DMS 273 treated with DMSO at 0.1 percent for 48 hours (cell line): ENCODE measurements at places on chromosomes 13 and 19.

DNA sequence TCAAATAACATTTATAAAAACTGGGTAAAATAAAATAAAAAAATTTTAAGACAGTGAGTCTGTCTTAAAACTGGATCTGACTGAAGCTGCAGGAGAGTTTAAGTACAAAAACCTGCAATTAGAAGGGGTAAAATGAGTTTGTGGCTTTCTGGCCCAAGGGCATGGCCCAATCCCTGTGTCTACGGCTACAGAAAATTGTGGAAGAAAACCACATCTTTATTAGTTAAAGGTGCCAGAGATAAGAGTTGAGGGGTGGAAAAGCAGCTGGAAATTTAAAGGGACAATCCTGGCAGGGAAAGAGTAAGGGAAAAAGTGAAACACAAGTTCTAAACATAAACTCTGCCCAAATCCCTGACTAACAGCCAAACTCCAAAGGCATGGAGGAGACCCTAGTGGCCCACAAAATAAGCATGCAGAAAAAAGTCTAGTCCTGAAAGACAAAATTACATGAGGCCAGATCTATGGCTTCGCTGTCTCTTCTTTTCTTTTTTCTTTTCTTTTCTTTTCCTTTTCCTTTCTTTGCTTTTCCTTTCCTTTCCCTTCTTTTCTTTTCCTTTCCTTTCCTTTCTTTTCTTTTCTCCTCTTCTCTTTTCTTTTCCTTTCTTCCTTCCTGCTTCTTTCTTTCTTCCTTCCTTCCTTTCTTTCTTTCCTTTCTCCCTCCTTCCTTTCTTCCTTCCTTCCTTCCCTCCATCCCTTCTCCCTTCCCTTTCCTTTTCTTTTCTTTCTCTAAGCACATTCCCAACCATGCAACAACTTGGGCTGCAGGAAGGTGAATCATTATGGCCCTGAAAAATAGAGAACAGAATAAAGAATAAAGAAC lies 23.5 kb upstream of the DLEU7 start:
- no peak for DNase-seq

- DNase-seq = no peak
Observed at GRCh38 chr13:57925250-57925649, 293.7 kb downstream of the PCDH17 start.

DNA sequence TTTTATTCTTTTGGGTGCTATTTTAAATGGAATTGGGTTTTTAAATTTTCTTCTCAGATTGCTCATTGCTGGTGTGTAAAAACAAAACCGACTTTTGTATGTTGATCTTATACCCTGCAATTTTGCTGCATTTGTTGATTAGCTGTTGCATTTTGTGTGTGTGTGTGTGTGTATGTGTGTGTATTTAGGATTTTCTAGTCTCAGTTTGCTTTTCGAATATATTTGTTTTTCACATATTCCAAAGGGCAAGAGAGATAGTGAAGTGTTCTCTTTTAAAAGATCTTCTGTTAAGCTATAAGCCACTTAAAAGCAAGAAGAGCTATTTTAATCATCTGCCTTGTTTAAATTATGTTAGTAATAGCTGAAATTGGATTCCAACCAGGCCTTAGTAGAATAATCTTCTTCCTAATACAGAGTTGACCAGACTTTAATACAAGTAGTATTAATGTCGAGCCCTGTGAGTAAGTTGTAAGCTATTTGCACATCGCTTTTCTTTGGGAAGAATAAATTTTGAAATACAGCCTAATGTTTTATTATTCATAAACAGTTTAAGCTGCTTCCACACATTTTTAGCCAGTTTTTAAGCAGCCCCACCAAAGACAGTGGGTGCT lies 57.4 kb downstream of the TM9SF2 start:
- no peak for DNase-seq

DNA sequence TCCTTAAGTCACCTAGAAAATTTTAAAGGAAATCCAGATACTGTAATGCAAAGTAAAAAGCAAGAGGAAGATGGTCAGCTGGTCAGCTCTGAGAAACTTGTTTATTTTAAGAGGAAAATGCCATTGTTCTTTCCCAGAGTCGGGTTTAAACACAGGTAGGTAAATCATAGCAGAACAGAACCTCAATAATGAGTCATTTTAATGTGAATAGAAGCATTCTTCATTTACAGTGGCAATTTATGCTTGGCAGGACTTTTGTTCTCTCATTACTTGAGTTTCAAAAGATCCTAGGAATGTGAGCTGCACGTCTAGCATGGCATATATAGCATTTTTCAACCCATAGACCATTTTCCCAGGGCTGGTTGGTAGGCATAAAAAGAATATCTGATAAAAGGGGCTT lies 132.3 kb downstream of the LIG4 start:
- DNase-seq = no peak

DNA sequence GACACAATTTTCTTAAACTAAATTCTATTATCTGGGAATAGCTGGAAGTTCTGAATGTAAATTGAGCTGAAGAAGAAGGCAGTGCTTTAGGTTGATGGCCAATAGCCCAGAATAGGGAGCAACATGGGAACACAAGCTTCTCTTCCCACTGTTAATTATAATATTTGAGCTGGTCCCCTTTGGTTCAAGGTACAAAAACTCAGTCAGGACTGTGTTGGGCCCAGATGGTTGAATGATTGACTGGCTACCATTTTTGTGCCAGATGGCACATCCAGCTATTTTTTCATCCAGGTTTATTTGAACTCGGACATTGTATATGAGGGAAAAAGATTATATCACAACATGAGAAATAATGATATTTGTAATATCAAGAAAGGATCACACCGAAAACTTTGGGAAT lies 458.9 kb downstream of the SLITRK1 start:
- no peak for DNase-seq
